Thymus (tissue), 14 donors: ENCODE measurements at places on chromosomes 2 and 18. TPM values are rescaled to one million over a fixed set of nuclear protein-coding genes. Genes with fewer than 3 reads are reported as not detected.

YES1 gene
- 18.8 TPM for polyA plus RNA-seq

CROCC2 gene
- 0.02 TPM for polyA plus RNA-seq

EPB41L3 gene
- 31.9 TPM for polyA plus RNA-seq

EFHD1 gene
- polyA plus RNA-seq, result 14.1 TPM

DPP4 gene
- 4.2 TPM for polyA plus RNA-seq

ABCG8 gene
- 0.05 TPM for polyA plus RNA-seq

VWC2L gene
- polyA plus RNA-seq, result 0.02 TPM

IL36A gene
- 0.30 TPM for polyA plus RNA-seq

COL6A3 gene
- 36.2 TPM for polyA plus RNA-seq

PLEK gene
- polyA plus RNA-seq, result 35.3 TPM

FAM117B gene
- 12.0 TPM for polyA plus RNA-seq

TFPI gene
- 33.4 TPM for polyA plus RNA-seq

GRHL1 gene
- polyA plus RNA-seq, result 7.9 TPM

NPPC gene
- polyA plus RNA-seq, result 2.3 TPM

ELOA2 gene
- polyA plus RNA-seq, result not detected

RBM43 gene
- 9.5 TPM for polyA plus RNA-seq

CD8B2 gene
- polyA plus RNA-seq, result 6.3 TPM
